Hepatic stellate cell (primary cell): ENCODE measurements at places on chromosomes 5 and 9.

DNA sequence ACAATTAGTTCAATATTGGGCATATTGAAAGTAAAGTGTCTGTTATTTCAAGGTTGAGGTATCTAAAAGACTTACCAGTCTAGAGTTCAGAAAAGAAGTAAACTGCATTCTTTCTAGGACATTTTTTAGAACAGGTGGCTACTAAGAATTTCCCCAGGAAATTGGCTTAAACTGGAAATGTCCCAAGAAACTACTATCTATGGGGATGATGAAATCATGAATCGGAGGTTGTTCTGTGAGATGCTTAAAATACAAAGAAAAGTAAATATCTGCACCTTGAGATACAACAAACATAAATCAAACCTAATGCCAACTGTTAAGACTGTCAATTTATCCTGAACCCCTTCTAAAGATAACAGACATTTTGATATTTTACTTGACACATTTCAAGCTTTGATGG lies 226.5 kb upstream of the NREP start:
- no peak for DNase-seq

DNA sequence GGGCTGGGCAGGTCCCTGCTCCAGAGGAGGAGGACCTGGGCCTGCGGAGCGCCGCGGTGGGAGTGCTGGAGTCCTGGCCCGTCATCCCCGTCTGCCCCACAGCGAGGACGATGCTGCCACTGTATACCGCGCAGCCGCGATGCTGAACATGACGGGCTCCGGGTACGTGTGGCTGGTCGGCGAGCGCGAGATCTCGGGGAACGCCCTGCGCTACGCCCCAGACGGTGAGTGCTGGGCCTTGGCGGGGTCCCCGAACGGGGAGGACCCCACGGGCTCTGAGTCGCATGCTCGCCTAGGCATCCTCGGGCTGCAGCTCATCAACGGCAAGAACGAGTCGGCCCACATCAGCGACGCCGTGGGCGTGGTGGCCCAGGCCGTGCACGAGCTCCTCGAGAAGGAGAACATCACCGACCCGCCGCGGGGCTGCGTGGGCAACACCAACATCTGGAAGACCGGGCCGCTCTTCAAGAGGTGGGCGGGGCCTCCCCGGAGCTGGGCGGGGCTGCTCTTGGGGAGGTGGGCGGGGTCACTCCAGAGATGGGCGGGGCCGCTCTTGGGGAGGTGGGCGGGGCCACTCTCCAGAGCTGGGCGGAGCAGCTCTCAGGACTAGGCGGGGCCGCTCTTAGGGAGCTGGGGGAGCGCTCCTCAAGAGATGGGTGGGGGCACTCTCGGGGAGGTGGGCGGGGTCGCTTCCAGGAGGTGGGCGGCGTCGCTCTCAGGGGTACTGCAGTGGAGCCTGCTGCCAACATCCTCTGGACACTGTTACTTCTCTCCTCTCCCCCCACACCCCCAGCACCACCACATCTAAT lies 13.1 kb downstream of the LRRC26 start:
- DNase-seq: peak; percentile 64

DNA sequence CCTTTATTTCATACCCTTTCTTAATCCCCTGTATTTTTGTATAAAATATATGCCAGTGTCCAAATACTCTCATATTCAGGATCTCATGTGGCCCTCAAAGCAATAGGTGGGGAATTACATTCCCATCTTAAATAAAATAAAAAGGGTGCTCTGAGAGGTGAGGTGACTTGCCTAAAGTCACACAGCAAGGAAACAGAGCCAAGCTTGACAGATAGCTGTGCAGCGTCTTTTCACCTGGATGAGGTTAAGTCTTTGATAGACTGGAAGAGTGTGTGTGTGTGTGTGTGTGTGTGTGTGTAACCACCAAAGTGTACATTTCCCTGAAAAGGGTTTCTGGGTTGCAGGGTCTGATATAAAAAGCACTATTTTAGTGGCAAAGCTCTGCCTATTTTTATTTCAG lies 12.4 kb downstream of the MSX2 start:
- no peak for DNase-seq

DNA sequence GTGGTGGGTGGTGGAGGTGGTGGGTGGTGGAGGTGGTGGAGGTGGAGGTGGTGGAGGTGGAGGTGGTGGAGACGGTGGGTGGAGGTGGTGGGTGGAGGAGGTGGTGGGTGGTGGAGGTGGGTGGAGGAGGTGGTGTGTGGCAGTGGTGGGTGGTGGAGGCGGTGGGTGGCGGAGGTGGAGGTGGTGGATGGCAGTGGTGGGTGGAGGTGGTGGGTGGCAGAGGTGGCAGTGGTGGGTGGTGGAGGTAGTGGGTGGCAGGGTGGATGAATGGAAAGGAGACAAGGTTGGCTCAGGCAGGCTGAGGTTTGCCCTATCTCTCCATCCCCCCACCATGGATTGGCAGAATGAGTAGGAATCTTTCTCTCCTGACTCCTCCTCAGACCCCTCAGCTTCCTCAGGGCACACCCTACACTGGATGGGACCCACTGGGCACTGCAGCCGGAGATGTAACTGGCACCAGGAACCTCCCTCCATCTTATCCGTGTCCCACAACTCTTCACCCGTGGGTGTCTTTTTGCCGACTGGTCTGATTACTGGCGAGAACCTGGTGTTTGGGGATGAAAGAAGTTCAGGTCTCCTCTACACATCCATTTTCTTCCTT lies 166.3 kb downstream of the C9orf50 start:
- no peak for DNase-seq

- no peak for DNase-seq
Observed at GRCh38 chr9:126215486-126215885, 111.1 kb upstream of the MVB12B start.

- DNase-seq: no peak
Observed at GRCh38 chr9:118809160-118809625, 560.0 kb downstream of the BRINP1 start.

- no peak for DNase-seq
Observed at GRCh38 chr5:157245476-157245875, 20.4 kb upstream of the CYFIP2 start.
